ENCODE measurements at places on chromosomes 12 and 14.

DNA sequence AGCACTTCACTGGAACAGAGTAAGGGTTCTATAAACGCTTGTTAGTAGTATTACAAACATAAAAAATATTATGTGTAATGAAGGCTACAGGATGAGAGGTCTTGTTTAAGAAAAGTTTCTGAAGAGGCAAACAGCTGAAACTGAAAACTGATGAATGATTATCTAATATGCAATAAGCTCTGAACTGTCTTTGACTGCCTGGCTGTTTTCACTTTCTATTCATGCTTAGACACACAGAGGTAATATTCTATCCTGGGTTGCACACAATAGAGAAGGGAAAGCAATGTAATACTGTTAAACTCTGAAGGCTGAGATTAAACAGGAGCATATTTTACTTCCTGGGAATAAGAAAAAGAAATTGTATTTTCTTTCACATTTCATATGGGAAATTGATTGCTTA lies 251.3 kb downstream of the ALX1 start:
- DNase-seq, result no peak

DNA sequence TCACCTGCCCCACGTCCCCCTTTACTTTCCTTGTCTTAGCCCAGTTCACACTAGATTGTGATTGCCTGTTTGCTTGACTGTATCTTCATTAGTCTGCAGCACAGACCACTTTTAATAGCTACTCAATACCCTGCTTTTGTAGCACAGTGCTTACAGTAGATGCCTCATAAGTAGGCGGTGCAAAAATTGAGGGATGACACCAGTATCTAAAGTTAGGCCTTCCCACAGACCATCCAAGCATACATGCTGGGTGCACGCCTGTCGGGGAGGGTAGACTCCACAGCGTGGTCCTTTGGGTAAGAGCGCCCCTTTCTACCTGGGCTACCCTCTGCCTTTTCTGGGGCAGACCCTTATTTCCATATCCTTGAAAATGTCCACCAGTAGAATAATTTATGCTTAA lies 140.8 kb downstream of the GCH1 start:
- no peak for DNase-seq

GRCh38 chr14:100591453-100592371 lies 4.5 kb upstream of the BEGAIN start:
- no peak for DNase-seq

DNA sequence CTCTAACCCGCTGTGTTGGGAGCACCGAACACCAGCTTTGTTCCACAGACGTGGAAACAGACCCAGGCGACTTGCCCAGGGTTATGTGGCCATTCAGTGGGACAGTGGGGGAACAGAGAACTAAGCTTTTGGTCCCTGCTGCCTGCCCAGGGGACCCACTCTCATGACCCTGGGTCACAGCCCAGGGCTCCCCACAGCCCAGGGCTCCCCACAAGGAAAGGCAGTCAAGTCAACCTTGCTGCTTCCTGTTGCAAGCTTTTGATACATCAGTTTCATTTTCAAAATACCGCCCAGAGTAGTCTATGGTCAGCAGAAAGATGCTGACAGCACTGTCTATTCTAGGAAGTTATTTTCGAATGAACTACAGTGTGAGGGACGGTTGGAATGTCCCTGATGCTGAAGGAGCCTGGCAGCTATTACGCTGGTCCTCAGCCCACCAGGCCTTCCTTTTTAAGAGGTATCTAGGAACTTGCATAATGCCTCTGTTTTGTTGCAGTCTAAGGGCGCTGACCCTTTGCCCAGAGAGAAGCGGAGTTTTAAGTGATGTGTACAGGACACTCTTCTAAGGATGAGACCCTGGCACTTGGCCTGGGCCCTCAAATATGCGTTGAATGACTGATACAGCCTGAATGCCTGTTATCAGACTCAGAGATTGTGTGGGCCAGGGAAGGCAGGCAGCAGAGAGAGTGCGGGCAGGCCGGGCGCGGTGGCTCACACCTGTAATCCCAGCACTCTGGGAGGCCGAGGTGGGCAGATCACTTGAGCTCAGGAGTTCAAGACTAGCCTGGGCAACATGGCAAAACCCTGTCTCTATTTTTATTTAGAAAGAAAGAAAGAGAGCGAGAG lies 12.6 kb upstream of the TTC7B start:
- DNase-seq, result no peak

All from activated naive CD4-positive, alpha-beta T cell treated with anti-CD3 and anti-CD28 coated beads, Interleukin-2, amount 50 U/mL, for 16 hours (primary cell).